ENCODE measurements at places on chromosomes 7 and 10.

DNA sequence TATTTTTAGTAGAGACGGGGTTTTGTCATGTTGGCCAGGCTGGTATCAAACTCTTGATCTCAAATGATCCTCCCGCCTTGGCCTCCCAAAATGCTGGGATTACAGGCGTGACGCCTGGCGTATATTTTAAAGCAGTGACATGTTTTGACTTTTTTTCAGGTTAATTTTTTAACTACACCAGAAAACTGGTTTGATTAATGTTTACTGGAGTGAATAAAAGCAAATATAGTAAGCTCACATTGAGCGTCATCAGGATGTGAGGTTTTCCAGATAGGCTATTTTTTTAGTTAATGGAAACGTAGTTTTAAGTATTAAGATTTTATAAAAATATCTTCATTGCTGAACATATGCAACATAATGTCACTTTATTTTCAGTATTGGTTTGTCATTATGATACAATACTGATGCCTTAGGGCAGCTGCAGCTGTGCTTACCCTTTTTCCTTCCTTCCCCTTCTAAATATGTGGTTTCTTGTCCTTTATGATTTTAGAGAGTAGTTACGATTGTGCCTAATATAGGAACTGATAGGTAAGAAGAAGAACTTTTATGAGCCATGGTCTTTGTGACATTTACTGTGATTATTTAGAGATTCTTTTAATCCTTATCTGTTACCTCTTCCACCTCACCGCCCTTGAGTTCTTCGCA is 37.3 kb downstream of the TMEM60 start:
- DNase-seq = no peak

DNA sequence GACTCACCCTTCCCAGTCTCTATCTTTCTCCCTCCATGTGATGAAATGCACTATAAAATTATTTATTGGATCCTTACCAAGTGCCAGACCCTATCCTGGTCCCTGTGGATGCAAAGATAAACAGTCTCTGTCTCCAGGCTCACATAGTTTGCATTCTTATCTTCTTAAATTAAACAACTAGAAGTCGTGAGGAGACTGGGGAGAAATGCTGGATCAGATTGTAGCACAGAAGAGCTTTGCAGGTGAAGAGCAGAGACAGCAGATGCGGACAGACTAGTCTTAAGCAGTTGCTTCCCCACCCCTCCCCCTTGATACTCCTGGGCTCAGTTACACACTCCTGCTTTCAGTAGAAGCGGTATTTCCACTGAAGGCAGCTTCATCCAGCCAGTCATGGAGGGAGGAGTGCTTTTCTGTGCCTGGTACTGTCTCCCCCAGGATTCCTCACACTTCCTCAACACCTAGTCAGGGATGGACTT is 20.8 kb upstream of the CDK1 start:
- no peak for DNase-seq

GRCh38 chr10:129690248-129691070 is 223.4 kb downstream of the MGMT start:
- DNase-seq = no peak

GRCh38 chr7:151938550-151938949 is 17.7 kb upstream of the GALNTL5 start:
- no peak for DNase-seq

DNA sequence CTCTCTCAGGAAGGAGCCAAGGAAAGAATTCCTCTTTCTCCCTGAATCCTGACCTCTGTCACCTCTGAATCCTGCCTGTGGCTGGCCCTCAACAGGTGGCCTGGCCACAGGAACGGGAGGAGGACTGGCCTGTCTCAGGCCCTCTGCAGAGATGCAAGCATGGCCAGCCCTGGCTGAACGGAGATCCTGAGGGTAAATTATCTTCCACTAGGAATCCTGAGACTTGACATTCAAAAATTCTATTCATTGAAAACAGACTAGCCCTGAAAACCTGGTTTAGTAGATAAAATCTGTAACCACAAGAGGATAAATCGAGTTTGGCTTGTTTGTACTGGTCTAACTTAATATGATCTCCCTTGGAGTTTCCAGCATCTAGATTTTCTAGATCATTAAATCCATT is 579.3 kb downstream of the LRMDA start:
- no peak for DNase-seq

DNA sequence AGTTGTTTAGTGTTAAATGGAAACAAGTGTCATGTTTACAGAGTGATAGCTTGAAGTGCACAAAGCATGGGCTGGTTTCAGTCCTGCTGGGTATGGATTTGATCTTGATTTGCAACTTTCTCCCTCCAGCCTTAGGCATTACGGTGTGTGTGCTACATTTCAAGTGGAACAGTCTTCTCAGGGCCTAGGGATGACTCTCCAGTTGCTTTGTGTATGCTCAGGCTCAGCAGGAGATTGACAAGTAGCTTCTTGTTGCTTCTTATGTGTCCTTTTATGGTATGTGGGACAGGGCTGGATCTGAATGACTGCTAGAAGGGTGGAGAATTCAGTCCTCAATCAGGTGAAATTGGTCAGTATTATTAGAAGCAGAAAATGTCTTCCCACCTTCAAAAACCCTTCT is 51.3 kb upstream of the PLEKHA1 start:
- no peak for DNase-seq

- DNase-seq = no peak
Measured at GRCh38 chr7:34143402-34143801, 238.1 kb downstream of the BMPER start.

DNA sequence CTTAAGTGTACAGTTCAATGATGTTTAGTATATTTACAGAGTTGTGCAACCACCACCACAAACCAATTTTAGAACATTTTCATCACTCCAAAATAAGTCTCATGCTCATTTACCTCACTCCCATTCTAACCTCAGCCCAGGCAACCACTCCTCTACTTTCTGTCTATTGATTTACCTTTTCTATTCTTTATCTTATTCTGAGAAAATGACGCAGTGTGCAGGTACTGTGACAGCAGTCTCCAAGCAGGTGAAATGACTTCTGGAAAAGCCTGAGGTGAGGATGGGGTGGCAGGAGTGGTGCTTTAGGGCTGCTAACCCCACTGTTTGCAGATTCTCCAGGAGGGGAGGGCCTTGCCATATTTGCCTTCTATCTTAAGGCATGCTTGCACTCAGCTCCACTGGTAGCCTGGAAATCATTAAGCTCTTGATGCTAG is 39.5 kb downstream of the GARS1 start:
- no peak for DNase-seq

DNA sequence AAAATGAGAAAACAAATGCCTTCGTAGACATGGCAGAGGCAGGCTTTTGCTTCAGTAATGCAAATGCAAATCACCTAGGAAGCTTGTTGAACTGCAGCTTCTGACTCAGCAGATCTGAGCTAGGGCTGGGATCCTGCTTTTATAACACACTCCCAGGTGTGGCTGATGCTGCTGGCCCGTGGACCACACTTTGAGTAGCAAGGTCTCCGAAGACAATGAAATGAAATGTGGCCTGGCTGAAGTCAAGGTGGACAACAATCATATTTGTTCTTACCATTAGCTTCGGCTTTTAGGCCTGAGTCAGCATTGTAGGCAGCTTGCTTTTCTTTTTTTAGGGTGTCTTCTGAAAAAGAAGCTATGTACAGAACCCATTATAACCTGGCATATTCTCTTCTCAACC is 26.3 kb downstream of the COL17A1 start:
- DNase-seq = no peak

GRCh38 chr7:151876899-151877777 is at the start of gene PRKAG2:
TSS of gene PRKAG2 (minus strand) at chr7:151877115. CDS start at chr7:151876620, 495 bp downstream.
- DNase-seq = no peak

- no peak for DNase-seq
Measured at GRCh38 chr10:117477211-117477947, 65.2 kb upstream of the EMX2 start.

DNA sequence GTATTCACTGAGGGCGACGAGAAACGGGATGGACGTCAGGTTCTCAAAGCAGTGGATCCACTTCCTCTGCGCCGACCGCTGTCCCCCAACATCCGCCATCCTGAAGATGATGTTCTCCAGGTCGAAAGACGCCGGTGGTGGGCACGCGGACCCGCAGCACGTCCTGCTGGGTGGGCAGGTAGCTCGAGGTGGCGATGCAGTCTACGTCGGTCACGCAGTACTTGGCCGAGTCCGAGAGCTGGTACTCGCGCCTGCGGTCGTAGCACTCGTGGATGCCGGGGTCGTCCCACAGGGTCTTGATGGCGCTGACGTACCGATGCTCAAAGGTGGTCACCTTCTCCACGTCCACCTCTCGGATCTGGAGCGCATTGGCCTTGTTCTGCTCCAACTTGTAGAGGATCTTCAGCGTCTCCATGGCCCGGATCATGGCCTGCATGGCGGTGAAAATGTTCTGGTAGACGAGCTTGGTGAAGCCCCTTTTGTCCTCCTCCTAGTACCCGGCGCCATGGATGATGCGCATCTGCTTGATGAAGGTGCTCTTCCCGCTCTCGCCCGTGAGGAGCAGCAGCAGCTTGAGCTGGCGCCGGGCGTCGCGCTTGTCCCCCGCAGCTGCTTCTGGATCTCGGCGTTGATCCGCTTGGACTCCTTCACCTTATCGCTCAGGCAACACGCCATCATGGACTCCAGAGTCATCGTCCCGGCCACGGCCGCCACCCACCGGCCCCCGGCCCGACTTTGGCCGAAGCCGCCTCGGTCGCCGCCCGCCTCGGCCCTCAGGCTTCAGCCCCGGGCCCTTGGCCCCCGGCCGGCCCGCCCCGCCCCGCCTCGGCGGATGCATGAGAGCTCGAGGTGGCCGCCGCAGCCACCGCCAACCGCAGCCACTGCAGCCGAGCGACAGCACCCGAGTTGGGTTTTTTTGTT is 122.9 kb upstream of the KCTD7 start:
- DNase-seq = no peak

- no peak for DNase-seq
Measured at GRCh38 chr10:113666682-113667252, 2.9 kb upstream of the NRAP start.
